Activated naive CD4-positive, alpha-beta T cell treated with anti-CD3 and anti-CD28 coated beads, Interleukin-2, amount 50 U/mL, for 72 hours (primary cell): ENCODE measurements at places on chromosomes 16 and 17. TPM values are rescaled to one million over a fixed set of nuclear protein-coding genes. Genes with fewer than 3 reads are reported as not detected.

Gene OMG
- total RNA-seq = 0.12 TPM

Gene CCL4L2
- total RNA-seq = 21.2 TPM

DNA sequence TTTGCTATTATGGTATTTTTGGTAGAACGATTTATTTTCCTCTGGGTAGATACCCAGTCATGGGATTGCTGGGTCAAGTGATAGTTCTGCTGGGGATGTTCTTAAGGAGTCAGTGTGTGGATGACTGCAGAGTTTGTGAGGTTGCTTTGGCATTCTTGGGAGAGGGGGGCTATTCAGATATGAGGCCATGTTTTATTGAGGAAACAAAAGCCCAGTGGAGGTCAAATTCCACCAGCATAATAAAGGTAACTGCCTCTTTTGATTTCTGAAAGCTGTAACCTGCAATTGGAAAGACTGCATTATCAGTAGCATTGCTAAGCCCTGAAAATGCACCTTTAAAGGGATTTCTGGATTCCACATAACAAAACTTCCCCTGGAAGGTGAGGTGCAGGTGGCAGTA is 43.7 kb upstream of the HNF1B start:
- no peak for DNase-seq

DNA sequence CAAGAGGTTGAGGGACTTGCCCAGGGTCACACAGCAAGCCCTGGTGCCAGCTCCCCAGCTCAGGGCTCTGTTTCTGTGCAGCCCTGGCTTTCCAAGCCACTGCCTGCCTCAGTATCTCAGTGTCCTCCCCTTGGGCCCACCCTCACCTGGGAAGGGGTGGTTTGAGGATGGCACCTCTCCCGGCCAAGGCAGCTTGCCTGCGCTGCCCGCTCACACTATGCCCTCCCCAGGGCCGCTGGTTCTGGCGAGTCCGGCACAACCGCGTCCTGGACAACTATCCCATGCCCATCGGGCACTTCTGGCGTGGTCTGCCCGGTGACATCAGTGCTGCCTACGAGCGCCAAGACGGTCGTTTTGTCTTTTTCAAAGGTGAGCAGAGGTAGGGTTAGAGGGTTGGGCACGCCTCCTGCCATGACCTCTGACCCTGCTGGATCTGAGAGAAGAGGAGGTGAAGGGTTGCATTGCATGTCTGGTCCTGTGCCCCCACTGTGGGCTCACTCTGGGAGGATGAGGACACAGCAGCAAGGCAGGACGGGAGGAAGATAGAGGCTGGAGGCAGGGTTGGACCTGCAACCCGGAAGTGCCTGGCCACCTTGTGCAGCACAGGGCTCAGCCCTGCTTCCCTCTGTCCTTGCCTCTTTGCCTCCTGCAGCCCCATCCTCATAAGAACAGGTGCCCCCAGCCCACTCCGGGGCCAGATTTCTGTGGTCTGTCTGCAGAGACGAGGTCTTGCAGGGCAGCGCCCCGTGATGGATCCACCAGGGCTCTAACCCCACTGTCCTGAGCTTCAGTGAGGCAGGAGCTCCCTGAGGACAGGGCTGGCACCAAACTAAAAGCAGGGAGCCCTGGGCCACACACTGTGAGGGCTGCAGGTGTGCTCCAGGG is 16.7 kb downstream of the MMP15 start:
- DNase-seq = no peak

DNA sequence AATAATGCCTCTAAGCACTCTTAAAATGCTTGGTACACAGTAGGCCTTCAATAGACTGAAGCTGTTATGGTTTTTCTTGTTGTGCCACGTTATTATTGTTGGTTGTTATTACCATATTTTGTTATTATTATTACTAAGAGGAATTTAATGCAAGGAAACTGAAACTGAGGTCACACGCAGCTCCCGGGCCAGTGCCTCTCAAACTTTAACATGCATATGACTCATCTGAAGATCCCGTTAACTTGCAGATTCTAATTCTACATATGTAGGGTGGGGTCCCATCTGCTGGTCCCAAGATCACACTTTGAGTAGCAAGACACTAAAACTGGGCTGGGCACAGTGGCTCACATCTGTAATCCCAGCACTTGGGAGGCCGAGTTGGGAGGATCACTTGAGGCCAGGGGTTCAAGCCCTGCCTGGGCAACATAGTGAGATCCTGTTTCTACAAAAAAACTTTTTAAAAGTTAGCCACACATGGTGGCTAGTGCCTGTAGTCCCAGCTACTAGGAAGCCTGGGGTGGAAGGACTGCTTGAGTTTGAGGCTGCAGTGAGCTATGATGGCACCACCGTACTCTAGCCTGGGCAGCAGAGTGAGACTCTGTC is 888 bp downstream of the ACSM5 start:
- DNase-seq = no peak

DNA sequence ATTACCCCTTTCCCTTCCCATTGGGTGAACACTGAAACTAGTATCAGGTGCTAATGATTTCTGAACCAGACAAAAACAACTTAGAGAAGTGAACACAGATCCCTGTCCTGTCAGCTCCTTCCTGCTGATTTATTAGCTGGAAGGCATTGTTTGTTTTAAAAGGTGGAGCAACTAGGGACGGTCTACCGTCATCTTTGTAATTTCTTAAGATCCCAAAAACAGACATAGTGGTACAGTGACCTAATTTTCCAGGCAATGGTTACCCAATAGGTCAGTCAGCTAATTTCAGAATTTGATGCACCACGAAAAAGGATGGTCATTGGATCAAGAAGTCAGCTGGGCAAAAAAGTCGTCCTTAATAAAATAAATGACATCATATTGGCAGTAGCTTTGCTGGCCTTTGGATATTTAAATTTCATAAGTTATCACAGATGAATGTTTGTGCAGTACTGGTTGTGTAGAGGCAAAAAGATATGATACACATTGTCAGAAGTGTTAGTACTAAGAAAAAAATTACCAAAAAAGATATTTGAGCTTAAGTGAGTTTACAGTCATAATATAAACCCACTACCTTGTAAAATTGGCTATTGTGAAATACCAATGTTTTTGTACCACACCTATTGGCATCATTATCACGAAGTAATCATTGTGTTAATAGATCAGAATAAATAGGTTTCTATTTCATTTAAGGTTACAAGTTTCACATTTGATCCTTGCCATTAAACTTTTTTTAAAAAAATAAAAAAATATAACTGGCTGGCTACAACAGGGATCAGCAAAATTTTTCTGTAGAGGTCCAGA is 27.2 kb upstream of the KCNJ16 start:
- no peak for DNase-seq

DNA sequence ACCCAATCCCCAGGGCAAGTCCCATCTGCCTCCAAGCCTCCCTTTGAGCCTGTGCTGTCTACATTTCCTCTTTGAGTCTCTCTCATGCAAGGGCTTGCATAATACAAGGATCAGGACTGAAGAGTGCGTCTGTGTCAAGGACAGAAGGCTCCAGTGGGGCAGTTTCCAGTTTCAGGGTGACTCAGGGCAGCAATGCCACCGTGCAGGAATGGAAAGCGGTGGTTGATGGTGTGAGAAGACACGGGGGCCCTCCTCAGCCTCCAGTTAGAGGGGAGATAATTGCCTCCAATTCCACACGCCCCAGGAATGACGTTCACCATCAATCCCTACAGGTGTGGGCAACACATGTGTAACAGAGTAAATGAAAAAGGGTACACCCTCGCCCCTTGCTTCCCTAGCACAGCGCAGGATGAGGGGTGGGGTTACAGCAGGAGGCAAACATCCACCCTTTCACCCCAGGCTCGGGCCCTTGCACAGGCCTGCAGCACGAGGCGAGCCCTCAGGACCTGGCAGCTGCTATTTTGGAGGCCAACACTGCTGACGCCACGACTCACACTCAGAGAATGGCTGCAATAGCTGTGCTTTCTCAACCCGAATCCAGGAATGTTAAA is 24.8 kb upstream of the SLC25A19 start:
- no peak for DNase-seq

Gene FASN
- 171 TPM for total RNA-seq

- DNase-seq = no peak
Observed at GRCh38 chr16:56748826-56749225, 18.9 kb downstream of the NUP93 start.

Gene RUNDC3A
- total RNA-seq = 1.9 TPM

Gene DNASE1L2
- 1.3 TPM for total RNA-seq

GRCh38 chr17:66343531-66344078 is 41.2 kb downstream of the PRKCA start:
- DNase-seq = no peak

- peak; percentile 42 for DNase-seq
Observed at GRCh38 chr16:5615868-5616642, 518.5 kb upstream of the EEF2KMT start.

DNA sequence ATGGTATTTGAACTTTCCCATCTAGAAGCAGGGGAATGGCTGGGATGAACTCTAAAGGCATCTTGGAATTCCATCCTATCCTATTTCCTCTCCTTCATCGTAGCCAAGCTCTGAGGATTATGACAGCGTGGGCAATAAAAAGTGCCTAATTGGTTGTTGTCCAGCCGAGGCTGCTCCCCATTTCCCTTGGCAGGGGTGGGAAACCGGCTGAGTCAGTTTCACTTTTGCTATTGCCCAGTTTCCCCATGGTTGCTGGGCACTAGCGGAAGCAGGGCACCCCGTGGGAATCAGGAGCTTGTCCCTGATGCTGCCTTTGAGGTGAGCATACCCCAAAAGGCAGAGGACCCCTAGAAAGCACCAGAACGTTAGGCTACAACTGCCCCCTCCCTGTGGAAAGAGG is 13.8 kb upstream of the SP2 start:
- no peak for DNase-seq

DNA sequence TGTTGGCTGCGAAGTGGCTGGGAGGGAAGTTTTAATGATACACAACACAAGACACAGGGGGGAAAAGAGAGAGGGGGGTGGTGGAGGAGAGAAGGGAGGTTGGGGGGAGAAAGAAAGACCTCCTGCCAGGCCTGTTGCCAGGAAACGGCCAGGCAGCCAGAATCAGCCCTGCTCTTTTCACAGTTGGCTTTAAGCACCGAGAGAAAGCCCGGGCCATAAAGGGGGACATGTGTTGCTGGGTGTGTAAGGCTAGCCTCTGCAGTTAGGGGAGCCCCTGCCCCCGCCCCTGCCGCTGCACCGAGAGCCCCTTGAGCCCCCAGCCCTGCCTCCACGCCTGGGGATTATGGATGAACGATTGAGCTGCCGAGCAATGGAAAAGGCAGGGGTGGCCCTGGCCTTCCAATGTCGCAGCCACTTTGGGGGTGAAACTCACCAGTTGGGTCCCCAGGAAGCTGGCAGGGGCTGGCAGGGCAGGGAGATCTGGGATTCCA is 13.9 kb upstream of the WNT3 start:
- no peak for DNase-seq

GRCh38 chr17:26775219-26775822 is 518.6 kb upstream of the WSB1 start:
- DNase-seq = no peak

Gene KRTAP4-3
- not detected for total RNA-seq

DNA sequence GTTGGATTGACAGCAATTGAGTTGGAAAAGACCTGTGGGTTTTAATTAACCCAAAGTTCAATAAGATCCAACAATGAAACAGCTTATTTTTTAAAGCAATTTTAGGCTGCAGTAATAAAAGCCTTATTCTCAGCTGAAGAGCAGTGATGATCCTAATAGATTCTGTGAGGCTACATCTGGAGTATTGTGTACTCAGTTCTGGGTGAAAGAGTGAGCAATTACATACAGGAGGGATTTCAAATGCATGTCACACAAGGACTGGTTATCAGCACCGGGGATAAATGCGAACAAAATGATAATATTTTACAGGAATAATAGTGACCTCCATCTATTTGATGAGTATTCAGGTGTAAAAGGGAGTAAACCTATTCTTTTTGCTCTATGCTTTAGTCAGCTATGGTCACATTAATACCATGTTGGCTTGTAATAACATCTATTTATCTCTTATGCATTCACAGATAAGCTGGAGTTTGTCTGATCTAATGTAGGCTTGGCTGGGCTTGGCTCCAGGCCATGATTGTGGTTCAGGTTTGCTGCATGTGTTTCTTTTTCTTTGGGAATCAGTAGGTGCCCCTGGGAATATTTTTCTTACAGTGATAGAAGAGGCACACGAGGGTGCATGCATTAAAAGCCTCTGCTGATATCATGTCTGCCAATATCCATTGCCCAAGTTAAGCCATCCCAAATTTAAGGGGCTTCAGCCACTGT is 22.2 kb upstream of the TOX3 start:
- no peak for DNase-seq
